ENCODE measurements at places on chromosomes 7 and 10.
A peak's percentile ranks its signal among the peaks of the same experiment; 100 is the strongest.

DNA sequence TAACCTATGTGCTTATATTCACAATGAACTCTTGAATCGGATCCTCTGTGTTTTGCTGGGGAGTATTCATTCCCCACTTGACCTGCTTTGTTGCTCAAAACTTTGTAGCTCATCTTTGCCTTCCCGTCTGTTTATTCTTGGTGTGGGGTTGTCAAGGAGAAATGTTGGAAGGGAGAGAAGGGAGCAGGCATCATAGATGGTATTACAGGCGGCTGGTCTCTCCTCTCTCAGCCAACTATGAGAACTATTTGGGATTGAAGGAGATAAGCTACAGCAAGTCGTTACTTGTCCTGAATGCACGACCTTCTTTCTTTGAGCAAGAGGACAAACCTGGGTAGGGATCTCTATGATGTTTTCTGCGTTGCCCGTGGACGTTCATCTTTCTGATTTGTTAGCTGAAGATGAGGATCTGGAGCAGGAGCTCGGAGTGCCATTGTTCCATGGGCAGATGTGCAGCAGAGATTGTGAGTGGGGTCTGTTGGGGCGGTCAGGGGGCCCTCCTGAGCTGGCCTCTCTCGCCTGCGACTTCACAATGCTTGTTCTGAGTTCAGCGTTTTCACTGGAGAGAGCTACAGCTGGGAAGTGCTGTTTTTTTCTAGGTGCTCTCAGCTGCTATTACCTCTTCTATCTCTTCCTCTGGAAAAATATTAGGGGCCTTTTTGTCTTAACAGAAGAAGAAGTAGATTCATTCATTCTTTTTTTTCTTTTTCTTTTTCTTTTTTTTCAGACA lies 126.9 kb upstream of the KLF6 start:
- DNase-seq, result no peak

DNA sequence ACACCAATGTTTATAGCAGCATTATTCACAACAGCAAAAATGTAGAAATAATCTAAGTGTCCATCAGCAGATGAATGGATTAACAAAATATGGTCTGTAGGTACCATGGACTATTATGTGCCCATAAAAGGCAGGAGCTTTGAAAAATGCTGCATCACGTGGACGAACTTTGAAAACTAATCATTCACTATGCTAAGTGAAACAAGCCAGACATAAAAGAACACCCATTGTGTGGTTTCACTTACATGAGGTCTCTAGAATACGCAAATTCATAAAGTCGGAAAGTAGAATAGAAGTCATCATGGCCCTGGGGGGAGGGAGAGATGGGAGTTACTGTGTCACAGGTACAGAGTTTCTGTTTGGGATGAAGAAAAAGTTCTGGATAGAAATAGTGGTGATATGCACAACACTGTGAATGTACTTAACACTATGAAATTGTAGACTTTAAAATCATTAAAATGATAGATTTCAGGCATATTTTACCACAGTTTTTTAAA lies 377.3 kb downstream of the SDK1 start:
- DNase-seq, result no peak

DNA sequence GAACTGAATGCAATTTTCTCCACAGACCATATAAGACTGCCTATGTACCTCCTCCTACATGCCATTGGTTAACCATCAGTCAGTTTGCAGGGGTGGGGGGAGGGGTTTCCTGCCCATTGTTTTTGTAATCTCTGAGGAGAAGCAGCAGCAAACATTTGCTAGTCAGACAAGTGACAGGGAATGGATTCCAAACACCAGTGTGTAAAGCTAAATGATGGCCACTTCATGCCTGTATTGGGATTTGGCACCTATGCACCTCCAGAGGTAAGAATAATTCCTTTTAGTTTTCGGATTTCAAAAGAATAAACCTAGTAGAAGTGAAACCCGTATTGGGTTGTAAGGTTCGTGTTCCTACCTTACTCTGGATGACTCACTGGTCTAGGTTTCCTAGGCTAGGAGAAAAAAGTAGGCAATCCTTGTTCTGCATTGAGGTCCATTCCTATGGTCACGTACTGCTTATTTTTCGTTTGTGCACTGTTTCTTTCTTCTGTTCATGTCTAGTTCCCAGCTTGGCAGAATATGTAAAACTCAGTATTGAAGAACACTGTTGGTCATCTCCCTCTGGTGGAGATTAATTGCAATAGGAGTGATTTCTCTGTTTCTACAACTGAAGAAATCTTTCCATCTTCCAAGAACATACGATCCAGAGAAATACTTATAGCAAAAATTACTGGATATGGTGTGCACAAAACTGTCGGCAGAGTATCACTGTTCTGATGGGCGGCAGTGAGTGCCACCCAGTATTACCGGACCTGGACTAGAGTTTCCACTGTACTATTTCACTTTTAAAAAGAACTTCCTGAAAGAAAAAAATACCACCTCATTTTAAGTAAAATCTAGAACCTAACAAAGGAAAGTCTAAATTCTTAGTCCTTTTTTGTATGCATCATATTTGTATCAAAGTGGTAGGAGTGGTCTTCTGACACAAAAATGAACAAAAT lies at the start of gene AKR1C3:
Gene AKR1C3, plus strand, starts transcription at position 150 of the 941 bp plus-strand sequence. Its CDS starts 31 bp downstream, at position 181.
- DNase-seq, result no peak

DNA sequence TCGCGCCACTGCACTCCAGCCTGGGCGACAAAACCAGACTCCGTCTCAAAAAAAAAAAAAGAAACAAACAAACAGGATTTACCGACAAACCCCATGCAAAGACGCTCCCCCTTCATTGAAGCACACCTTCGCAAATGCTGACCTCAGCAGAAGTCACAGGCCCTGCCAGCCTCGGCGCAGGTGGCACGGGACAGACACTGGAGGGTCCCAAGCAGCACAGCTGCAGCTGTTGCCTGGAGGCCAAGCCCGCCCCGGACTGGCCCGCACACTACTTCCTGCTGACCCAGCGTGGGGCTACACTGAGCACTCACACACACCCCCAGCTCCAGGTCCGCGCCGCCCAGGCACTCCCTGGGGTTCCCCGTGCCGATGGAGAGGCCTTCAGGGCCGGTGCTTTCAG lies 31.2 kb downstream of the SNX8 start:
- no peak for DNase-seq

- no peak for DNase-seq
Measured at GRCh38 chr10:124292911-124293615, 125.7 kb downstream of the OAT start.

GRCh38 chr7:23410446-23411183 lies 59.7 kb downstream of the IGF2BP3 start:
- peak; percentile 20 for DNase-seq

- no peak for DNase-seq
Measured at GRCh38 chr7:90655566-90655965, 59.4 kb downstream of the CDK14 start.

- DNase-seq, result no peak
Measured at GRCh38 chr10:114048472-114048871, 4.8 kb downstream of the ADRB1 start.

GRCh38 chr10:124596962-124597845 lies 135.6 kb downstream of the LHPP start:
- no peak for DNase-seq

DNA sequence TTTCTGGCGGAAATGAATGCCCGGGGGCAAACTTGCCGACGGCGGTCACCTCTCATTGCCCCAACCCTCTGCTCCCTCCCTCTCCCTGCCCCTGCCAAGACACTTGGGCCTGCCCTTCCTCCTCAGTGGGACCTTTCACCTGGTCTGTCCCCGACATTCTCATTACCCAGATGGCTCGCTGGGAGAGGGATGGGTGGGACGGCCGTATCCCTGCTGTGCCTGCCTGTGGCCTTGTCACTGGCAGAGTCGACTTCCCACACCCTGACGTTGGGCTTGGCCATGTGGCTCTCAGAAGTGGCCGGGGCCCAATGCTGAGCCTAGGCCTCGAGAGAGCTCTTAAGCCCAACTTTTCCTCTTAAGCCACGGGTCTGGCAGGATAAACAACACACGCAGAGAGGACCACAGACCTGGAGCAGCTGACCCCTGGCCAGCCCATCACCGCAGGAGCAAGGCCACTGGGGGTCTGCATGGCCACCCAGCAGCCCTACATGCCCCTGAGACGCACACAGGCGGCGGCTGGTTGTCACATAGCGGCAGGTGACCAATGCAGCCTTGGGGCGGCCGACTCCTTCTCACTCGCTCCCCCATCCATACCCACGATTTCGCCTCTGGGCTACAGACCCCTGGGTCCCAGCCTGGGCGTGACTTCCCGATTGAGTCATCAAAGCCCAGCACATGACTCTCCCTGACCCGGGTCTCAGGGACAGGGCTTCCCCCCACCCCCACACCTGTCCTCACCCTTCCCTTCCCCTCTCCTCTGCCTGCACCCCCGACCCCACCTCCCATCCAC lies 40.1 kb downstream of the SLC29A4 start:
- DNase-seq, result no peak

GRCh38 chr7:28865601-28866144 lies 92.5 kb downstream of the TRIL start:
- DNase-seq, result no peak

- no peak for DNase-seq
Measured at GRCh38 chr10:131692686-131693334, 208.0 kb upstream of the PPP2R2D start.

Measured in GM12891 (cell line).